ENCODE measurements at places on chromosomes 6 and 20. TPM values are rescaled to one million over a fixed set of nuclear protein-coding genes. Genes with fewer than 3 reads are reported as not detected.

BPIFB3 gene
- total RNA-seq = not detected

TRDN gene
- not detected for total RNA-seq

FABP7 gene
- total RNA-seq = not detected

GRCh38 chr6:157569543-157569942 is 188.6 kb downstream of the ZDHHC14 start:
- H3K27ac ChIP-seq = no peak overlapping the region
- H3K36me3 ChIP-seq = no peaks in the 10 kb centered on the region
- H3K4me3 ChIP-seq = no peak overlapping the region
- H3K4me1 ChIP-seq = no peaks in the 10 kb centered on the region
- no peak for DNase-seq

- H3K36me3 ChIP-seq = no peaks in the 10 kb centered on the region
- H3K27me3 ChIP-seq = no peaks in the 10 kb centered on the region
- no peak overlapping the region for H3K27ac ChIP-seq
- no peak overlapping the region for H3K4me3 ChIP-seq
- no peaks in the 10 kb centered on the region for H3K4me1 ChIP-seq
Observed at GRCh38 chr6:12147557-12148316, 135.6 kb downstream of the HIVEP1 start.
